ENCODE measurements at places on chromosomes 12 and 14.

DNA sequence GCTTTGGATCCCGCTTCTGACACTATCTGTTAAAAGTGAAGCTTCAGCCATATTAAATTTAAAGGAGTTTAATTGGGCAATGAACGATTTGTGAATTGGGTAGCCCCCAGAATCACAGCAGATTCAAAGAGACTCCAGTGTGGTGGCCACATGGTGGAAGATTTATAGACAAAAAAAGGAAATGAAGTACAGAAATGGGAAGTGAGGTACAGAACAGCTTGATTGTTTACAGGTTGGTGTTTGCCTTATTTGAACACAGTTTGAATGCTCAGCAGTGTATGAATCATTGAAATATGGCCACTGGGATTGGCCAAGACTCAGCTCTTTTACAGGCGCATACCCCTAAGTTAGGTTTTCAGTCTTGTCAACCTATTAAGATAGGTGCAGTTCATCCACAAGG is 21.9 kb downstream of the CCDC91 start:
- DNase-seq, result no peak

- DNase-seq, result no peak
Measured at GRCh38 chr12:52917800-52918199, 12.9 kb upstream of the KRT8 start.

DNA sequence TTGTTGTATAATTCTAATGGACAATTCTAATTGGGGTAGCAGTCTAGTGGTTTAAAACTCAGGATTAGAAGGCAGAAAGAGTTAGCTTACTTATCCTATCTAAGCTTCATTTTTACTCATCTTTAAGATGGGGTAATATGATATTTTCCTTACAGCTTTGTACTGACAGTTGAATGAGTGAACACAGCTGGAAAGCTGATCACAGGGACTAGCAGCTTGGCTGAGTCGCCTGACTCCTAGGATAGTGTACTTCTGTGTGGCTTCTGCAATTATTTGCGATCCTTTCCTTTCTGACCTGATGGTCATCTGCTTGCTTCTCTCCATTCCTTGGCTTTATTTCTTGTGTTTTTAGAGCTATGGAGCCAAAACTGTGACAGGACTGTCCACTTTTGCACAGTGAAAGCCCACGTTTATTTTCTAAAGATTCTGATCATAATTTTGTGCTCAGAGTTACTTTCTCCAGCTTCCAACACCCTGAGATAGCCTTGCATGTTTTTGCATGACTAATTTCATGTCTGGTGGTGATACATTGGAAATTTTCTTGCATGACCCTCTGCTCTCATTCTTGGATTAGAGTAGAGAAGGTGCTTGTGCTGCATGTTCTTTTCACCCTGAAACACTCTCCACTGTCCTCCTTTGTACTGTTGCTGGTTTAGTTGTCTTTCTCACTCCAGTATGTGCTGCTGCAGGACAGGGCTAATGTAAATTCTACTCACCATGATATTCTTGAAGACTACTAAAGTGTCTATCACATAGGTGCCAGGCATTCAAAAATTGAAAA is 377.0 kb upstream of the ATP2B1 start:
- DNase-seq, result no peak

- no peak for DNase-seq
Measured at GRCh38 chr12:65430571-65431306, 152.3 kb downstream of the MSRB3 start.

- DNase-seq, result peak; percentile 84
Measured at GRCh38 chr14:81436296-81437138, 36.4 kb upstream of the STON2 start.

DNA sequence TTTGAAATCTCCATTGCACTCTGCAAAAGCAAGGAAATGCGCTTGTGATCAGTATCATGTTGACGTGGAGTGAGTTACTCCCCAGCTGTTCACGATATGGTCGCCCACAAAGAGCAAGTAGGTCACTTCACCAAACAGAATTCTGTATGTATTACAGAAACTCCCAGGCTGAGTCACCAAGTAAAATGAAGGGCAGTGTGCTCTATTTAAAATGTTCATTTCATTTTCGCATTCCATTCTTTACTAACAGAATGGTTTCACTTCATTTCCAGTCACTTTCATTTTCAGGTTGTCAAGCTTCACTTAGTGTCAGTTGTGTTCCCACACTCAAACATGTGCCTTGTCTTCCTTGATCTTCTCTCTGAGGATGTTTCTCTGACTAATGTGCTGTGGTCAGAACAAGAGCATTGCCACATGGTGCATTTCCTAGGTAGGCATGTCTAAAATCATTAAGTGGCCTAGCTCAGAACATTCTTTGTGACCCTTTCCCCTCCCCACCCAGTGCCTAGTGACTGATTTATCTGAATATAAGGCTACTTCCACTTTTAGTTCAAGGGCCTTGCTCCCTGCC is 391.2 kb downstream of the RAD51B start:
- no peak for DNase-seq

DNA sequence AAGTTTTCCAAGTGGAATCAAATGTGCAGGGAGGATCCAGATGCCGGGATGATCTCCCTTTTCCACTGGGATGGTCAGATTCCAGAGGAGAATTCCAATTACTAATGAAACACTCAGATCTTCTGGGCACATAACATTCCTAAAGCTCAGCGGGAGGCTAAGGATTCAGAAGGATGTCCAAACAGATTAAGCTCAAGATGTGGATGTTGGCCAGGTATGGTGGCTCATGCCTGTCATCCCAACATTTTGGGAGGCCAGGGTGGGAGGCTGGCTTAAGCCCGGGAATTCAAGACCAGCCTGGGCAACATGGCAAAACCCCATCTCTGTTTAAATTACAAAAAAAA is 62.0 kb upstream of the PNMA1 start:
- no peak for DNase-seq

GRCh38 chr12:51368640-51369517 is 22.3 kb downstream of the GALNT6 start:
- DNase-seq, result peak; percentile 35

DNA sequence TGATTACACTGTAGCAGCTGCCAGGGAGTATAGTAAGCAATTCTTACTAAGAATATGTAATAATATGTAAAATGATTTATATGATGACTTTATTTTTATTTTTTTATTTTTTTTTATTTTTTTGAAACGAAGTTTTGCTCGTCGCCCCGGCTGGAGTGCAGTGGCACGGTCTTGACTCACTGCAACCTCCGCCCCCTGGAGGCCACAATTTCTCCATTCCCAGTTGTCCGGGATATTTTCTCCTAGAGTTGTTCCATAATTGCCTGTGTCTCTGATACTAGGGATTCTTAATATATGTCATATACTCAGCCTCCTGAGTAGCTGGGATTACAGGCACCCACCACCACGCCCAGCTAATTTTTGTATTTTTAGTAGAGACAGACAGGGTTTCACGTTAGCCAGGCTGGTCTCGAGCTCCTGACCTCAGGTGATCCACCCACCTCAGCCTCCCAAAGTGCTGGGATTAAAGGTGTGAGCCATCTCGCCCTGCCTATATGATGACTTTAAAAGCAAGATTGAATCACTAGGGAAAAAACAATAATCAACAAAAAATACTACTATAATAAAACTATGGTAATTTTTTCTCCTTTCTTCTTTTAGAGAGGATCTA is 12.2 kb upstream of the ITPR2 start:
- peak; percentile 67 for DNase-seq

DNA sequence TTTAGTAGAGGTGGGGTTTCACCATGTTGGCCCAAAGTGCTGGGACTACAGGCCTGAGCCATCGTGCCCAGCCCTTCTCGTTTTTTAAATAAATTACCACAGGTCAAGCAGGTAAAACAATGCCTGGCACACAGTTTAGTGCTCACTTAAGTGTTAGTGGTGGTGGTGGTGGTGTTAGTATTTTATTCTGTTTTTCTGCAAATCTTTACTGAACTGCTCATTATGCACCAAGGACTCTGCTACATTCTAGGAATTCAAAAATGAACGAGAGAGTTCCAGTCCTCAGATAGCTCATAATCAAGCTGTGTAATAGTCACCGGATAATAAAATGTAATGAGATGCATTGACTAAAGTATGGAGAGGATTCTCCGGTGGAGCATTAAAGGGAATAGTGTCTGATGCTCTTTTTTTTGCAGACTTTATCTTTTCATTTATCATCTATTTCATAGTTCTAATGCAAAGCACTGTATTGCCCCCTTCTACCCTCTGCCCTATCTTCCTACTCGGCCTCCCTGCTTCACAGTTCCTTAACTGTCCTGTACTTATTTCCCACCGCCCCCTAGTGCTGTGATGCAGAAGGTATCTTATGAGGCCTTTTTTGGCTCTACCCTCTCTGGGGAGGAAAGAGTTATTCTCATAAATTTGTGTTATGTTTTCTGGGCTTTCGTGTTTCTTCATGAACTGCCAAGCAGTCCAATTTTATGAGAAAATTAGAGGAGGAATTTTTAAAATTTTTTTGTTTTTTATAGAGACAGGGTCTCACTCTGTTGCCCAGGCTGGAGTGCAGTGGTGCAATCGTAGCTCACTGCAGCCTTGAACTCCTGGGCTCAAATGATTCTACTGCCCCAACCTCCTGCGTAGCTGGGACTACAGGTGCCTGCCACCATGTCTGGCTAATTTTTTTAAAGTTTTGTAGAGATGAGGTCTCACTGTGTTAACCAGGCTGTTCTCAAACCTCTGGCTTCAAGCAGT is 1.0 kb downstream of the ITFG2 start:
- DNase-seq, result peak; percentile 54

- no peak for DNase-seq
Measured at GRCh38 chr14:63179383-63179782, 24.9 kb upstream of the RHOJ start.

- no peak for DNase-seq
Measured at GRCh38 chr14:96554315-96554910, 52.2 kb downstream of the PAPOLA start.

DNA sequence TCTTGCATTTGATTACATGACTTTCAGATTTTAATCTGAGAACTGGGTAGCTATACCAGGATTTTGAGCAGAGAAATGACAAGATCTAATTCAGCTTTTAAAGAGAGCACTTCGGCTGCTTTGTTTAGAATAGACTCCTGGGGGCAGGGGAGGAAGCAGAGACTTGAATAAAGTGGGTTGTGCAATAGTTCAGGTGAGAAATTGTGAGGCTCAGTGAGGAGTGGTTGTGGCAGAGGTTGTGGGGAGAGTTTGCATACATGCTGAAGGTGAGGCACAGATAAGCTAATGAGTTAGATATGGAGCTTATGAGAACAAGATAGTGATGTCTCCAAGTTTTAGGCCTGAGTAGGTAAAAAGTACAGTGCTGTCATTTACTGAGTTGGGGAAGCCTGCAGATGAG is 281.4 kb downstream of the FLRT2 start:
- DNase-seq, result no peak

- DNase-seq, result no peak
Measured at GRCh38 chr14:91170504-91171121, 56.7 kb downstream of the DGLUCY start.

DNA sequence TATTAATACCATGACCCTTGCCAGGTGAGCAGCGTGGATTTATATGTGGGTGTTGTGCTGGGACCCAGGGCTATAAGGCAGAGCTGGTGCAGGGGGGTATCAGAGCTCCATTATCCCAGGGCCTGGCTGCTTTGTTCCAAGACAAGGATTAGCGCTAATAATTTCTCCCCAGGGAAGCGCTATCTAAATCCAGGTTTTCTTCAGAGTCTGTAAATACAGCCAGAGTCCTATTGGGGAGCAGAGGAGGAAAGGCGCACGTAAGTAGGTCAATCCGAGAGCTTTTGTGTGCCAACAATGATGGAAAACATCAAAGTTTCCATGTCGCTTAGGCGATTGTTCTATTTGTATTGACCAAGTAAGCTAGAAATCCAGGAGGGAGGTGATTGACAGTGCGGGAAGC is 1009.7 kb downstream of the VRK1 start:
- DNase-seq, result no peak

DNA sequence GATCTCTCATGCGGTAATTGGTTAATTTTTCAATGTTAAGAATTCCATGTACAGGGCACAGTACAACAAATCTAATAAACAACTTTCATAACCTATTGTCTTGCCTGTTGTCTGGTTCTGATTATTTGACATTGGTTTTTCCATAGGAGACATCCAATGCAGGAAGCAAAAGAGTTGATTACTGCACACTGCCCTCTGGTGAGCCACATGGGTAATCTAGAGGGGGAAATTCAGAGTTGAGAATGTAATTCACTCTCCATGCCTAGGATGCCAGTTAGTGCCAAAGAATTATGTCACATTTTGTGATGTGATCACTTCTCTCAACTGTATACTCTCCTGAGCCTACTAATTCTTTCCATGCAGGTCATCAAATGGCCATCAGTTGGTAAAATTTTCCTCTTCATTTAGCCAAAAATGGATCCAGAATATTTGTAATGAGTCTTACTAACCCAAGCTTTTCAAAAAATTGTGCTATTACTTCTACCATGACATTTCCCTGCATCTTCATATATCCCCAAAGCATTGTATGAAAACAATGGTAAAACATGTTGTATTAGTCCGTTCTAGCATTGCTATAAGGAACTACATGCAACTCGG is 17.7 kb upstream of the CCDC91 start:
- DNase-seq, result peak; percentile 23
